T47D (cell line): ENCODE measurements at places on chromosomes 12 and 14.

DNA sequence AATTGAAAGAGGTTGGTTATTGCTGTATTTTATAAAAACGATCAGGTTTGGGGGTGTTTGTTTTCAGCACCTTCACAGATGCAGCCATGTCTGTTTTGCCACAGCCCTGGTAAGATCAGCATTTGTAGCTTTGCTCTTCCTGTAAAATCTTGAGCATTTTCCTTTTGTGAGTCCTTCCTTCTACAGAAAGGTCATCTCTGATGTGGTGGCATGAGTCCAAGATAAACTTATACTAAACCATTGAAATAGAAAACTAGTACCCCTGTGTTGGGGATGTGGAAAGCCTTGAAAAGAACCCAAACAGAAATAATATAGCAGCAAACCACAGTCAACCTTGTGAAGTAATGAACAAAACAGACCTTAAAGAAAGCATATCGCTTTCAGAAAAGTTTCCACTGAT, 85.5 kb downstream of the TGFB3 start:
- no peak for DNase-seq

GRCh38 chr14:51540364-51540763, 111.3 kb upstream of the FRMD6 start:
- DNase-seq: no peak

- DNase-seq: no peak
Observed at GRCh38 chr14:49691031-49691430, 1.9 kb upstream of the KLHDC1 start.

DNA sequence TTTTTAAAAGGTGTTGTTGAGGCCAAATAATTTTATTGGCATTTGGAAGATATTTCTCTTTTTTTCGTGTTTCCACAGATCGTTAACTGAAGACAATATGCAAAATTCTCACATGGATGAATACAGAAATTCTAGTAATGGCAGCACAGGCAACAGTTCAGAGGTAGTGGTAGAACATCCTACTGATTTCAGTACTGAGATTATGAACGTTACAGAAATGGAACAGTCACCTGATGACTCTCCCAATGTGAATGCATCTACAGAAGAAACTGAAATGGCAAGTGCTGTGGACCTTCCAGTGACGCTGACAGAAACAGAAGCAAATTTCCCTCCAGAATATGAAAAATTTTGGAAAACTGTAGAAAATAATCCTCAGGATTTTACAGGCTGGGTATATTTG, 11.2 kb downstream of the PRPF39 start:
- no peak for DNase-seq

- peak; percentile 30 for DNase-seq
Observed at GRCh38 chr14:53999061-53999488, 42.5 kb upstream of the BMP4 start.
